ENCODE measurements at places on chromosomes 7 and 10. TPM values are rescaled to one million over a fixed set of nuclear protein-coding genes. Genes with fewer than 3 reads are reported as not detected.

CPN1 gene
- 20.7 TPM for total RNA-seq

HACD1 gene
- 0.79 TPM for total RNA-seq

DNA sequence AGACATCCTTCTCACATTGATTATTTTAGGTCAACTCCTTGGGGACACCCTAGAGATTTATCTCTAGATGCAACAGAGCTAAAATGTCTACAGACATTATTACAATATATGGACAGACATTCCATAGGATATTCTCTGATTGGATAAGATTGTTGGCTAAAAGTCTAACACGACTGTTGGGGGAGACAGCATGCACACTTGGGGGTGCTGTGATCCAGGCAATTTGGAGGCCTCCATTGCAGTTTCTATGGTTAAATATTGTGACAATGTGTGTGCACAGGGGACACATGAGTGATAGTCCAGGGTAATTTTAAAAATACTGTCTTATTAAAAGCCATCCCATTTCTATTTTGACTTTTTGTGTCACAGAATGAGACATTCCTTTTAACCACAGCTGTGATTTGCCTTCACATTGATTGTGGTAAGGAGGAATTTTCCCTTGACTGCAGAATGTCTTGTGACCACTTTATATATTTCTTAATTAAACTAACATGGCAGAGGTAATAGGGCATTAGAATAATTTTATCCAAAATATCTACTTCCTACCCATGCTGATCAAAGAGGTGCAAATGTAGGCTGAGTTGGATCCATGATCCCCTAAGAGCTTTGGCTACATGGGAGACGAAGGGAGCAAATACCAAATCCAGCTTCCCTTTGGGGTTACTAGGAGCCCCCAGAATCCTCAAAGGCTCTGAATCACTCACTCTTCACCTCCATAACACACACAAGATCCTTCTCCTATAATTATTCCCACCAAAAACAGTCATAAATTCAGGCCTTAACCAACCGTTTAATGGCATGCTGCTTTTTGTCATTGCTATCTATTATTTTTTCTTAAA lies 7.3 kb downstream of the TFPI2 start:
- no peaks in the 10 kb centered on the region for H3K27me3 ChIP-seq
- H3K27ac ChIP-seq: no peak overlapping the region
- H3K36me3 ChIP-seq: no peaks in the 10 kb centered on the region
- H3K4me1 ChIP-seq: no peaks in the 10 kb centered on the region

- H3K27ac ChIP-seq: no peak overlapping the region
- H3K36me3 ChIP-seq: no peaks in the 10 kb centered on the region
- no peaks in the 10 kb centered on the region for H3K27me3 ChIP-seq
Measured at GRCh38 chr10:27285093-27285492, 44.5 kb upstream of the ACBD5 start.

- no peak overlapping the region for H3K4me3 ChIP-seq
- no peaks in the 10 kb centered on the region for H3K36me3 ChIP-seq
- no peak overlapping the region for H3K27ac ChIP-seq
- H3K4me1 ChIP-seq: no peaks in the 10 kb centered on the region
- no peak for DNase-seq
Measured at GRCh38 chr7:8018961-8019360, 50.4 kb downstream of the GLCCI1 start.

GRCh38 chr10:94125856-94126255 lies 132.1 kb downstream of the PLCE1 start:
- H3K4me3 ChIP-seq: no peak overlapping the region
- H3K4me1 ChIP-seq: no peaks in the 10 kb centered on the region
- H3K27ac ChIP-seq: no peak overlapping the region
- no peaks in the 10 kb centered on the region for H3K36me3 ChIP-seq
- no peaks in the 10 kb centered on the region for H3K27me3 ChIP-seq
- no peak for DNase-seq

INHBA gene
- total RNA-seq: 9.7 TPM

- no peaks in the 10 kb centered on the region for H3K27me3 ChIP-seq
- H3K27ac ChIP-seq: peak within 1 kb of the TSS; percentile 93
- no peaks in the 10 kb centered on the region for H3K36me3 ChIP-seq
- peak; percentile 86 for DNase-seq
- H3K4me1 ChIP-seq: peaks cover 29% of the 10 kb centered on the region
- H3K4me3 ChIP-seq: peak within 1 kb of the TSS; percentile 94
Measured at GRCh38 chr10:11742009-11742778, at the start of gene ECHDC3. TSS of gene ECHDC3 (plus strand) at chr10:11742382. CDS start at chr10:11742577, 195 bp downstream.

GRCh38 chr7:139817249-139817648 lies 11.8 kb upstream of the TBXAS1 start:
- H3K27me3 ChIP-seq: no peaks in the 10 kb centered on the region
- no peaks in the 10 kb centered on the region for H3K36me3 ChIP-seq
- no peaks in the 10 kb centered on the region for H3K4me1 ChIP-seq
- H3K27ac ChIP-seq: no peak overlapping the region

- H3K4me1 ChIP-seq: no peaks in the 10 kb centered on the region
- H3K27me3 ChIP-seq: no peaks in the 10 kb centered on the region
- no peaks in the 10 kb centered on the region for H3K36me3 ChIP-seq
- H3K4me3 ChIP-seq: no peak overlapping the region
Measured at GRCh38 chr7:20035279-20035875, 181.8 kb downstream of the MACC1 start.

- H3K4me3 ChIP-seq: no peak overlapping the region
- no peaks in the 10 kb centered on the region for H3K27me3 ChIP-seq
- H3K36me3 ChIP-seq: no peaks in the 10 kb centered on the region
- DNase-seq: no peak
Measured at GRCh38 chr7:105178177-105178576, 164.2 kb downstream of the KMT2E start.

CRTAC1 gene
- total RNA-seq: not detected

PIP gene
- not detected for total RNA-seq

DNA sequence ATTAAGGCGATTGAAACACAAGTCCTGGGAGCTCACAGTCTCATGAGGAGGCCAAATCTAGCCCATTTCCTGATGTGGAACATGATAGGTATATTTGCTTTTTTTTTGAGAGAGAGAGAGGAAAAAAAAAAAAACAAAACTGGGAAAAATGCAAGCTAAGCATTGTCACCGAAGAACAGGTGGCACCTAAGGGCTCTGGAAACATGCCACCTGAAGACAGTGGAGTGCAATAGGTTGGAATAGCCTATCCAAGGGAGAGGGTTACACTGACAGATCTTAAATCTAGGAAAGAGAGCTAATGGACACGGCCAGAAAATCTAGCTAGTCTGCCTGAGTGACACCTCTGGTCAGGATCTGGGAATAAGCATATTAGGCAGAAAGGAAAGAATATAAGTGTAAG lies 110.2 kb downstream of the SRI start:
- no peak for DNase-seq
- no peaks in the 10 kb centered on the region for H3K36me3 ChIP-seq
- H3K4me1 ChIP-seq: no peaks in the 10 kb centered on the region
- H3K27ac ChIP-seq: no peak overlapping the region
- H3K4me3 ChIP-seq: no peak overlapping the region

MMP21 gene
- 0.10 TPM for total RNA-seq

IRF5 gene
- 4.6 TPM for total RNA-seq

MBLAC1 gene
- 0.81 TPM for total RNA-seq

LLCFC1 gene
- not detected for total RNA-seq

DNA sequence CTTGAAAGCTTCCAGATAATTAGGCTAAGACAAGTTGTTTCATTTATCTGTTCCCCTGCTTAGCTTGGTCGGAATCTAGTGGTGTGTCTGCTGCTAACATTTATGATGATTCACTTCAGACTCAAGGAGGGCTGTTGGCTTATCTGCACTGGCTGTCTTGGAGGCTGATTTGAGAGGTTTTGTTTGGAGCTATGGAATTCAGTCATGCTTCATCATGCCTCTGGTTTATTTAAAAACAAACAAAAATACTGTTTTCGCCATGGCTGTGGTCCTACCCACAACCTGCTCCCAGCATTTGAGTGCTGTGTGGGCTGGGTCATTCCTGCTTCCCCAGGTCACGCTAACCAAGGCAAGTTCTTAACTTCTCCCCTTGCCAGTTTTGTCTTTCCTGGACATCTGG lies 11.7 kb upstream of the ARPC1B start:
- H3K4me3 ChIP-seq: no peak overlapping the region
- no peak overlapping the region for H3K27ac ChIP-seq
- no peaks in the 10 kb centered on the region for H3K4me1 ChIP-seq
- no peaks in the 10 kb centered on the region for H3K27me3 ChIP-seq
- H3K36me3 ChIP-seq: peaks cover 16% of the 10 kb centered on the region

- no peaks in the 10 kb centered on the region for H3K4me1 ChIP-seq
- DNase-seq: no peak
- no peak overlapping the region for H3K4me3 ChIP-seq
- H3K27ac ChIP-seq: no peak overlapping the region
Measured at GRCh38 chr10:98010939-98011685, 19.3 kb downstream of the CRTAC1 start.

DNA sequence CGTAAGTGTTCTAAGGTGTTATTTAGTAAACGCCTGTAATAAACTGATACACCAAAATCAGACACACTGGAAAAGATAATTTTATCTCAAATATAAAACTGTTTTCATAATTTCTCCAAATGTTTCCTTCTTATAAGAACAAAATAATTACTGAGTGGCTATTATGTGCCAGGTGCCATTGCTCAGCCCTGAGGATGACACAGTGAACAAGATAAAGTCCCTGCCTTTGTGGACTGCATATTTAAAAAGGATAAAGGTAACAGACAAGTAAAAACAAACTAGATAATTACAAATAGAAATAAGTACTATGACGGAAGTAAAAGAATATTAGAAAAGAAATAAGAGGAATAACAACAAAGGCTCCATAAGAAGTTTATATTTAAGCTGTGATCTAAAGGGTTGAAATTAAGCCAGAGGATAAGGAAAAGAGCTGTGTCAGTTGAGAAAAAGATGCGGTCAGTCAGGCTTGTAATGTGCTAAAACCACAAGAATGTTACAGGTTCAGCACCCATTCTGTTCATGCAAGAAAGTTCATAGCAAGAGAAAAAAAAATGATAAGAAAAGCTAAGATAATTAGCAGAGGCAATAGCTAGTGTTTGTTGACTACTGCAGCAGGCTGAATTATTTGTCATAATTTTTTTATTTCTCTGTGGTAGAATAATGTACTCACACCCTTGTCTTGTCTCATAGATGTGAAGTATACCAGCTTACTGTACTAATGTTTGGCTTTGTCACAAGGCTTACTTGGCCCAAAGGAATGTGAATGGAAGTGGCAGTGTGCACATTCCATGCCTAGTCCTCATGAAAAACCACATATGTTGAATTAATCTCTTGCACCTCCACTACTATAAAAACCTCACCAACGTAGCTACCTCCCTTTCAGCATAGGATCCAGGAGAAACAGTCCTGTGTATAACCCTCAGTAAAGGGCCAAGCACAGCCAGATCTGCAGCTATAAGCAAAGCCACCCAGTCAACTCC lies 75.1 kb downstream of the CRPPA start:
- no peaks in the 10 kb centered on the region for H3K27me3 ChIP-seq
- DNase-seq: no peak
- no peak overlapping the region for H3K27ac ChIP-seq
- no peaks in the 10 kb centered on the region for H3K4me1 ChIP-seq
- no peak overlapping the region for H3K4me3 ChIP-seq

GRCh38 chr10:4282496-4282895 lies 497.5 kb upstream of the KLF6 start:
- no peak overlapping the region for H3K27ac ChIP-seq
- no peak for DNase-seq
- H3K4me1 ChIP-seq: no peaks in the 10 kb centered on the region
- H3K27me3 ChIP-seq: no peaks in the 10 kb centered on the region

- no peak for DNase-seq
- H3K4me3 ChIP-seq: no peak overlapping the region
- no peaks in the 10 kb centered on the region for H3K27me3 ChIP-seq
Measured at GRCh38 chr7:150462413-150462812, 12.0 kb downstream of the GIMAP8 start.

GRCh38 chr10:75443362-75443761 lies 11.9 kb downstream of the LRMDA start:
- H3K27ac ChIP-seq: no peak overlapping the region
- H3K4me1 ChIP-seq: peaks cover 21% of the 10 kb centered on the region
- no peak for DNase-seq
- H3K36me3 ChIP-seq: peaks cover 2% of the 10 kb centered on the region

MNX1 gene
- not detected for total RNA-seq

FAM25C gene
- 0.84 TPM for total RNA-seq

GRCh38 chr7:71746006-71746405 lies 614.1 kb downstream of the GALNT17 start:
- no peak overlapping the region for H3K27ac ChIP-seq
- no peak for DNase-seq
- no peaks in the 10 kb centered on the region for H3K36me3 ChIP-seq
- no peaks in the 10 kb centered on the region for H3K27me3 ChIP-seq
- H3K4me3 ChIP-seq: no peak overlapping the region

DNA sequence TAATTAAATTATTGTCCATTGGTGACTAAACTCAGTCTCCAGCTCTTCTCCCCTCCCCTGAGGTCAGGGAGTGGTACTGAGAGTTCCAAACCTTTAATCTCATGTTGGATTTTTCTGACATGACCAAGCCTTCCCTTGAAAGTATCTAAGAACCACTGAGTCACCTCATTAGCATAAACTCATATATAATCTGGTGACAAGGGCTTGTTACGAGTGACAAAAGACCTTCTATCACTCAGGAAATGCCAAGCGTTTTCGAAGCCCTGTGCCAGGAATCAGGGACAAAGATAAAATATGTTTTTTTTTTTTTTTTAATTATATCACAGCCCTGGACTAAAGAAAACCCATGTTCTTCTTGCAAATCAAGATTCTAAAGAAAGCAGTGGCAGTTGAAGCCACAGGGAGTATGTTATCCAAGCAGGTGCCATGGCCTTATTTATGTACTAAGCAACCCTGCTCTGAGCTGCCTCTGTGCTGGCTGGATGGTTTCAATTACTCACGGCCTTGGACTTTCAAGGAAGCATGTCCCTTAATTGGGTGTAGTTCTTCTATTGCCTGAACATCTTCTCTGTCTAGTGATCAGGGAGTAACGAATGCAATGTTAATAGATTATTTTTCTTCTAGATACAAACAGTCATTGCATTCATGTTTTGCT lies 169.0 kb upstream of the PRKCQ start:
- no peaks in the 10 kb centered on the region for H3K4me1 ChIP-seq
- no peaks in the 10 kb centered on the region for H3K27me3 ChIP-seq
- H3K27ac ChIP-seq: no peak overlapping the region
- no peaks in the 10 kb centered on the region for H3K36me3 ChIP-seq
